ENCODE measurements at places on chromosomes 11 and 22. TPM values are rescaled to one million over a fixed set of nuclear protein-coding genes. Genes with fewer than 3 reads are reported as not detected.

Gene USH1C
- total RNA-seq = not detected

Gene MUC15
- total RNA-seq = not detected

Gene RFPL3
- not detected for total RNA-seq

Gene TH
- not detected for total RNA-seq

Gene KBTBD4
- total RNA-seq = 24.2 TPM

Gene DBX1
- total RNA-seq = not detected

Gene C11orf87
- not detected for total RNA-seq

Gene CCDC87
- 0.28 TPM for total RNA-seq

Gene FAM111B
- total RNA-seq = 6.3 TPM

Gene PDGFB
- total RNA-seq = 95.6 TPM

Gene KCNJ11
- total RNA-seq = 0.18 TPM

Gene KDM4E
- not detected for total RNA-seq

Gene SLC37A2
- 0.36 TPM for total RNA-seq

Gene NUP98
- 84.2 TPM for total RNA-seq

Gene CSNK1E
- total RNA-seq = 123 TPM

Gene OR51B4
- total RNA-seq = not detected

Data from endothelial cell of coronary artery (primary cell).